Stimulated activated CD8-positive, alpha-beta memory T cell treated with anti-CD3 and anti-CD28 coated beads, Interleukin-4, amount 100 ng/mL, for 1 hour (primary cell): ENCODE measurements at places on chromosomes 4 and X.

GRCh38 chr4:152961773-152962115 is 25.6 kb downstream of the FHDC1 start:
- DNase-seq: no peak

- DNase-seq: no peak
Observed at GRCh38 chr4:56512166-56512565, 6.6 kb downstream of the ARL9 start.

DNA sequence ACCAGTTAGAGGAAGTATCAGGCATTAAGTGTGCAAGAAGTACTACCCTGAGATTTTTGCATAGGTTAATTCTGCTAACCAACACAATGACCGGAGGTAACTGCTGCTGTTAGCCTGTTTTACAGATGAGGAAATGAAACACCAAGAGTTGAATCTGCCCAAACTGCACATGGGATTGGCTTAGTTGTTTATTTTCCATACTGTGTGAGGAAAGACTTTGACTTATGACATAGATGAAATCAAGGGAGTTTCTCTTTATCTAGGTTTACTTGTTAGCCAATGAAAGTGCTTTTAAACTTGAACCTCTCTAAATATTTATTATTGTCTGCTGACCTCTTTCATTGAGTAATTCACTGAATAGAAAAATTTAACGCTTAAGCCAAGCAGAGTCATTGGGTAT is 10.3 kb downstream of the GUCY1B1 start:
- DNase-seq: no peak

GRCh38 chrX:66914080-66914479 is 275.2 kb upstream of the EDA2R start:
- DNase-seq: no peak

DNA sequence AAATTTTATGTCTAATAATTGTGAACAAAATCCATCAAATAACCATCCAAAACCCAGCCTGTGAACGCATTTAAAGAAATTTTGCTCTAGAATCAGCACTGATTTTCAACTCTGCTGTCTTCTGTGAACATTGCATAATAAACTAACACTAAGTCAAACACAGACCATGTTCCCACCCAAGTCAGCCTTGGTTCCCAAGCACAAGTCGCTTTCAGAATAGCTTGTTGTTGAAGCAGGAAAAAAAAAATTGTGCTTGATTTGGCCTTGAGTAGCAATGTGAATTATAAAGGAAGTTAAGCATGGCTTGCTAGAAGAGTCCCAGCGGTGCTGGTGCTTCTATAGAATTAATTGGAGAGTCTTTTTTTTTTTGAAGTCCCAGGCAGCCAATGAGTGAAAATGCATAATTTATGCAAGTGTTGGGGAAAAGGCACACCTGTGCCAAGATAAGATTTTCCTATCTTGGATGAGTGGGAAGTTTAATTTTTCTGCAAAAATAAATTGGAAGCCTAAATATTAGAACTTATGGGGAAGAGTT is 42.1 kb downstream of the HHIP start:
- no peak for DNase-seq

GRCh38 chr4:113472864-113473263 is 288.7 kb downstream of the CAMK2D start:
- no peak for DNase-seq

- DNase-seq: no peak
Observed at GRCh38 chr4:83862471-83862870, 326.6 kb downstream of the GPAT3 start.

GRCh38 chr4:135316266-135316779 is 1114.7 kb upstream of the PABPC4L start:
- no peak for DNase-seq

DNA sequence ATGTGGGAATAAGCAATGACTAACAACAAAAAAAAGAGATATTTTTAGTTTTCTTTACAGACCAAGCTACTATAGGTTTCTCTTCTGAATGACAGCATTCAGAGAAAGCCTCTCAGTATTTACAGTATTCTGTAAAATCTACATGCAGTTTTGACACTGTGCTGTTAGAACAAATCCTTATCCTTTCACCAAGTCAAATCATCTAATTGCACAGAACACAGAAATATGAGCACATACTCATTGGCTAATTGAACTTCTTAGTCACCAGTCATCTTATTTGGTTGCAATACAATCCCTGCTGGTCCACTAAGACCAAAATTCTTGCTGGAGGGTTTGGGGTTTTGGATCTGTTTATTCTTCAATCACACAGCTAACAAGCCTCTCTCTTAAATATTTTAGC is 5.7 kb downstream of the ACOT9 start:
- DNase-seq: no peak

DNA sequence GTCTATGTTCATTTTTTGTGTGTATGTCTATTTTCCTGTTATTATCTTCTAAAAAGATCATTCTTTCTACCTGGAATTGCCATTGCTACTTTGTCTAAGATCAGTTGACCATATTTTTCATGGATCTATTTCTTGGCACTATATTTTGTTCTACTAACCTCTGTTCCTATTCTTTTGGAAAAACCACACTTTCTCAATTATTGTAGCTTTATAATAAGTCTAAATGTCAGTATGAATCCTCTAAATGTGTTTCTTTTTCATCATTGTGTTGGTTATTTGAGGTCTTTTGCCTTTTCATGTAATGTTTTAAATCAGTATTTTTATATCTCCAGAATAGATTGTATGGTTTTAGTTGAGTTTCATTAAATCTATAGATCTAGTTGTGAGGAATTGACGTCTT is 798.3 kb downstream of the FAT4 start:
- no peak for DNase-seq

DNA sequence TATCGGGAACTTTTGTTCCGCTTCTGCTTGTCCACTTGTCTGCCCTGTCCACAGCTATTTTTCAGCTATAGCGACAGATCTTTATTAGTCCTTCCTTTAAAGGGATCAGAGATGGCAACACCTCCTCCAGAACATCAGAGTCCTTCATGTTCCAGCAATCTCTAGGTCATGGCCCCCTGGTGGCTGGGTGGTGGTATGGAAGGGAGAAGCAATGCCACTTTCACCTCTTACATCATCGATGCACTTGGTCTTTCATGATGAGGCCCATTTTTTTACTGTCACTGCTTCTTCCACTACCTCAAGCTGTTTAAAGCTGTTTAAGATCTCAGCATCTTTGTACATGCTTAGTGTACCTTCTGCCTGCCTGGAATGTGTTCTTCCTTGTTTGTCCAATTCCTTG is 106.7 kb downstream of the ARHGAP6 start:
- DNase-seq: no peak

GRCh38 chrX:133171962-133172708 is 46.0 kb downstream of the TFDP3 start:
- no peak for DNase-seq

- DNase-seq: no peak
Observed at GRCh38 chrX:71301195-71301924, at the start of gene ITGB1BP2. TSS of gene ITGB1BP2 (plus strand) at chrX:71301750. CDS start at chrX:71301807, 57 bp downstream.
